ENCODE measurements at places on chromosomes 2 and 18. TPM values are rescaled to one million over a fixed set of nuclear protein-coding genes. Genes with fewer than 3 reads are reported as not detected.

GRCh38 chr2:200297100-200297499, 9.4 kb upstream of the SPATS2L start:
- no peaks in the 10 kb centered on the region for H3K36me3 ChIP-seq
- no peak overlapping the region for H3K4me3 ChIP-seq

DNA sequence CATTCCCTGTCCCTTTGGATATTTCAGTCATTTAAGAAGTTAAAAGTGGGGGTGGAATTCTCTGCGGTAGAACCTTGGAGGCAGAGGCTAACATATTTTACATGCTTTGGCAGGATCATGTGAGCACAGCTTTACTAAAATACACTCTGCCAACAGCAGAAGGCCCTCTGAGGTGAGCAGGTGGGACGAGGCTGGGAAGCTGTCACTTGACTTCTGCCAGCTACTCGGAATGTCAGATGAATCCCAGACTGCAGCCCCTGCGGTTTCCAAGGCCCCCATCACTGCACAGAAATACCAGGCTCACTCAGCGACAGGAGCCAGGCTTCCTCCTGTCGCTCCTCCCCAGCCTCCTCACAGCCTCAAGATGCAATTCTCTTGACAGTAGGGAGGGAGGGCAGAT, 220.9 kb upstream of the REV1 start:
- H3K36me3 ChIP-seq = no peaks in the 10 kb centered on the region
- no peaks in the 10 kb centered on the region for H3K27me3 ChIP-seq
- H3K27ac ChIP-seq = peak overlapping the region; percentile 92
- H3K4me3 ChIP-seq = no peak overlapping the region
- DNase-seq = no peak
- peaks cover 48% of the 10 kb centered on the region for H3K4me1 ChIP-seq

DNA sequence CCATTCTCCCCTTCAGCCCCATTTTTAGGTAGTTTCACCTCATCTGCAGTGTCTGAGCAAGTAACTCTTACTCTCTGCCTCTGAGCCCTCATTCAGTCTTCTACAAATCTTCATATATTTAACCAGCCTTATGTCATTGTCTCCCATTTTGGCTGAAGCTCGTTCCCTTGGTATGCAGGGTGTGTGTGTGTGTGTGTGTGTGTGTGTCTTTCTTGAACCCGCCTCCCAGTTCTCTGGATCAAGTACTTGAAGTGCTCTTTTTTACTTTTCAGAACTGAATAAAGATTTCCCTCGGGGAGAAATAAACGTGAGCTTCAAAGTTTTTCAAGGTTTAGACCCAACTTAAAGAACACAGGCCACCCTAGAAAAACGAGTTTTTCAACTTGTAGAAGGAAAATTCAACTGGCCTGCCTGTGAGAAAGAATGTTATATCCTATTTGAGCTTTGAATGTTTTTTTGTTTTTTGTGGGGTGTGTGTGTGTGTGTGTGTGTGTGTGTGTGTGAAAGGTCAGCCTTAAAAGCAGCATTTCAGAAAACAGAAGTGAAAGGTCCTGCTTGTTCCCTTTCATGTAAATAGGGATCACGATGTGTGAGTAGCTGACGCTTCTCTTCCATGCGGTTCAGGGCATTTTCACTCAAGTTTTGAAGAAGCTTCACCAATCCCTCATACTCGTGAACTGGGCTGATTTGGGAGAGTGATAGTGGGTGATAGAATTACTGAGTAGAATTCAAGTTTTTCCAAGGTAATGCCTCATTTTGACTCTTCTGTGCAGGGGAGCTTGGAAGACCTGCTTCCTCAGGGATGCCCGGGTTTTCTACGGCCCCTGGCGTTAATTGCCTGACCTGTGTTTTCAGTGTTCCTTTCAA, 50.6 kb upstream of the EML6 start:
- H3K4me3 ChIP-seq = no peak overlapping the region
- H3K4me1 ChIP-seq = peaks cover 48% of the 10 kb centered on the region
- H3K27me3 ChIP-seq = no peaks in the 10 kb centered on the region

DNA sequence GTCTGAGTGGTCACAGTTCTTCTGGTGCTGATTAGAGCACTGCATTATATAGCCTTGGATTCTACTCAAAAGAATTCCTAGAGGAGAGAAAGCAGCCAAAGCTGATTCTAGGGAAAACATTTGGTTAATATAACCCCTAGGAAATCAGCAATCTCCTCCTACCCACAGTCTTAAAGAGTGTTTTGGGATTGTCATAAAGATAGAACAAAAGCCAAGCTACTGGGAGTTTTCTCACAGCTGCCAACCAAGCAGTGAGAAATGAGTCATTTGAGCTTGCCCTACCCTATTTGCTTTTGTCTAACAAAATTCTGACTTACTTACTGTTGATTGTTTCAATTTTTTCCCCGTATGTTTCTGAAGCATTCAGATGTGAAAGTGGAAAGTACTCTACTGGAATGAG, 469.3 kb downstream of the PLCL1 start:
- H3K27ac ChIP-seq = peak overlapping the region; percentile 69
- H3K27me3 ChIP-seq = peaks cover 7% of the 10 kb centered on the region
- H3K36me3 ChIP-seq = no peaks in the 10 kb centered on the region
- no peak for DNase-seq

DNA sequence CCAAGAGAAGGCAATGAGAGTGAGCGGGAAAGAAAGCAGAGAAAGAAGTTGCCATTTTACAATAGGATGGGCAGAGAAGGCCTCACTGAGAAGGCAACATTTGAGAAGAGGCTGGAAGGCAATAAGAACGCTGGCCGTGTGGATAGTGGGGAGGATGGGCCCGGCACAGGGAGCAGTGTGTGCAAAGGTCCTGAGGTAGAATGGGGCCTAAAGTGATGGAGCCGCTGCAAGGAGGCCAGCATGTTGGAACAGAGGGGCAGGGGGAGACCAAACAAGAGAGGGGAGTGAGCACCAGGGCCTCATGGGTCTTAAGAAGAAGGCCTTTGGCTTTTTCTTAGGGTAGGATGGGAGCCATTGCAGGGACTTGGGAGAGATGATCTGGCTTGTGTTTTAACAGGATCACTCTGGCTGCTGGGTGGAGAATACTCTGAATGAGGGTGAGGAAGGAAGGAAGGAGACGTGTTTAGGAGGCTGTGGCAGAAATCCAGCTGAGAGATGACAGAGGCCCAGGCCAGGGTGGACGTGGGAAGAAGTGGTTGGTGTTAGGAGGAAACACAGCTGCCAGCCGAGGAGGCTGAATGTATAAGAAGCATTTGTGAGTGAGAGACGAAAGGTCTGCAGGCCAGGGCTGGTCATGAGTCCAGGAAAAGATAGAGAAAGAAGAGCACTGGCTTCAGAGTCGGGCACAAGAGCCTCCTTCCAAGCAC, 159.8 kb downstream of the KLHL29 start:
- no peak for DNase-seq
- no peak overlapping the region for H3K27ac ChIP-seq
- H3K4me1 ChIP-seq = peaks cover 12% of the 10 kb centered on the region
- H3K36me3 ChIP-seq = no peaks in the 10 kb centered on the region

The UCN gene
- total RNA-seq = 3.1 TPM

Measured in mesothelial cell of epicardium (in vitro differentiated cells).